Anterior cingulate cortex (tissue), 58 donors: ENCODE measurements at places on chromosomes 5 and 9.

DNA sequence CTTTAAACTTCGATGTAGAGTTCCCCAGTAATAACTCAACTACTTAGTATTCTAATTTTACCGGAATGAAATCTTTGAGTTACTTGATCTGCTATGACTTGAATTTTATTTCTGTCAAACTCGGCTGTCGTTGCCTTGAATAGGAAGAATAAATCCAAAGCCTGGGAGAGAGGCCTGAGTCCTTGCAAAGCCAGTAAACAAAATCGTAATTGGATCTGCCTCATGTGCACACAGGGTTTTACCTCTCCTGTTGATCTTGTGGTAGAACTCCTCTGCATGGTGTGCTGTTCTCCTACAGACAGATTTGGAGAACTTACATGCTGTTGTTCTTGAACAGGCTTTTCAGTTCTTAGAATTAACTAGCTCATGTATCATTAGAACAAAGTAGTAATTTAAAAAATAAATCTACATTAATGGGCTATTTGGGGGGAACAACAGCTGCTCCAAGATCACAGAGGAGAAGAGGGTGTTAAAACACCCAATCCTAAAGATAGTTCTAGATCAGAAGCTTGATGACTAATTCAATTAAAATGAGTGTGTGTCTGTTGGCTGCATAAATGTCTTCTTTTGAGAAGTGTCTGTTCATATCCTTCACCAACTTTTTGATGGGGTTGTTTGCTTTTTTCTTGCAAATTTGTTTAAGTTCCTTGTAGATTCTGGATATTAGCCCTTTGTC is 28.9 kb downstream of the HSPB3 start:
- no peak for DNase-seq

- DNase-seq = no peak
Measured at GRCh38 chr5:150836703-150837102, 9.6 kb upstream of the IRGM start.

GRCh38 chr5:124891179-124891578 is 144.7 kb upstream of the ZNF608 start:
- DNase-seq = no peak

DNA sequence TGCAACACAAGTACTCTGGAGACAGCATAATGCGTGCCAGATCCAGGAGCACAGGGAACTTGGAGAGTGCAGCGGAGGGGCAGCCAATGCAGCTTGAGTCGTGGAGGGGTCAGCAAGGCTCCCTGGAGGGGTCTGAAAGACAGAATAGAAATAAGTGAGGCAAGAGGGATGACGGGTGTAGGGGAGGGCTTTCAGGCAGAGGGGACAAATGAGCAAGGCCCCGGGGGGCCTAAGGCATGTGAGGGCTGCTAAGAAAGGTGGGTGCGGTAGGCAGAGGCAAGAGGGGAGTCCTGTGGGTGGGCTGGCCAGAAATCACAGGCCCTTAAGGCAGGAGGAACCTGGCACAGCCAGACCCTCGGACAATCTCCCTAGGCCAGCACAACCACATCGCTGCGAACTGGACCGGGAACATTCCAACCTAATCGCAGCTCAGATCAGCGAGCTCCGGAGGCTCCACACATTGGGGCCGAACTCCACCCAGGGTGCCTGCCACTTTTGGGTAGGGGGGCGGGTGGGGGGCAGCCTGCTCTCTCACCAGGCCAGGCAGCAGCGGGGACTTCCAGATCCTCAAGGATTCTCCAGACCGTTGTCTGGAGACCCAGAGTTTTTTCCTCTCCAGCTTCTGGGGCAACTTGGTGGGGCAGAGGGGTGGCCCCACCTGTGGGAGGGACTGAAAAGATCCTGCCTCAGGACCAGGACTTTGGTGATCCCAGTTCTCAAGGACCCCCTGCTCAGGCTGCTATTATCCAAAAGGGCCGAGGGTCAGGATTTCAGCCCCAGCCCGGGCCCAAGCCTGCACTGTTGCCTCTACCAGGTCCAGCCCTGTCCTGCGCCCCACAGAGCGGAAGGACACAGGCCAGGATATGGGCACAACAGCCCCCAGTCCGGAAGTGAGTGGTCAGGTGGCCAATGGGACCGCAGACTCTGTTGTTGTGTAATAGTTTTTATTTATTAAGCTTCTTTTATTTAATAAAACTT is 22.7 kb upstream of the CYSTM1 start:
- DNase-seq = no peak

DNA sequence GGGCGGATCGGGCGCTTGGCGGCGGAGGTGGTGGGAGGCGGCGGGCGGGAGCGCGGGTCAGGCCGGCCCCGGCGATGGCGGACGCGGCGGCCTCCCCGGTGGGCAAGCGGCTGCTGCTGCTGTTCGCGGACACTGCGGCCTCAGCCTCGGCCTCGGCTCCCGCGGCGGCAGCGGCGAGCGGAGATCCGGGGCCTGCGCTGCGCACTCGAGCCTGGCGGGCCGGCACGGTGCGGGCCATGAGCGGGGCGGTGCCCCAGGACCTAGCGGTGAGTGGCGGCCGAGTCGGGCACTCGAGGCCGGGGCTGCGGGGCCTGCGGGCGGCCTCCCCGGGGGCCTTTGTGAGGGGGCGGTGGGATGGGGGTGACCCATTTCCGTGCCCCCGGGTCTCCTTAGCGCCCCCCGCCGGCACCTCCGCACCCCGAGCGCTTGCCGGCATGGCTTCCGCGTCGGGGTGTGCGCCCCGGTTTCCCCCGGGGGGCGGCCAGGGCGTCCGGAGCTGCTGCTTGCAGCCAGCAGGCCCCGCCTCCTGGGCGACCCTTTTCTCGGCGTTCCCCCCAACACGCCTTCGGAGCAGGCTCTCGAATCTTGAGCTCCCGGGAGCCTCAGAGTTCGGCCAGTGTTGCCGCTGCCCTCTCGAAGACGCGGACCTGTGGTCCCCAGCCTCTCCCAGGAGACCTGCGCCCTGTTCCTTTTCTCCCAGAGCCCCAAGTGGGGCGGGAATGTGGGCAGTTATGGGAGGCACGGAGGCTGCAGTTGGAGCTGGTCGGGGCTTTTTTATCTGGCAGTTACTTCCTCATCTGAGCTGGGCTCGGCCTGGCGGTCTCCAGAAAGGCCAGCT is 456 bp downstream of the KDM3B start:
- peak; percentile 75 for DNase-seq

DNA sequence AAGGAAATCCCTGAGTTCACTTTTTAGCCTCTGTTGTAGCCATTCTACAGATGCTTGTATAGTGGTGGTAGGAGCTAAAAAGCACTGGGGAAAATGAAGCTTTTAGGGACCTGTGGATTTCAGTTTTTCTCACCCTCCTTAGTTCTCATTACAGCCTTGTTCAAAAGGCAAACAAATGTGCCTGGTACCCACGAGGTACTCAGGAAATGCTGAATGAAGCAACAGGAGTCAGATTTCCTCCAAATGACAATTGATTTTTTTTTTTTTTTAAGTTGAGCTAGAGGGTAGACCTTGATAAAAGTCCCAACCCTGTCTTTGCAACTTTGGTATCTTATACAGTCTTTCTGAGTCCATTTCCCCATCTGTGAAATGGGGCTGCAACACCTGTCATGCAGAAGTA is 21.3 kb upstream of the TMOD1 start:
- no peak for DNase-seq

DNA sequence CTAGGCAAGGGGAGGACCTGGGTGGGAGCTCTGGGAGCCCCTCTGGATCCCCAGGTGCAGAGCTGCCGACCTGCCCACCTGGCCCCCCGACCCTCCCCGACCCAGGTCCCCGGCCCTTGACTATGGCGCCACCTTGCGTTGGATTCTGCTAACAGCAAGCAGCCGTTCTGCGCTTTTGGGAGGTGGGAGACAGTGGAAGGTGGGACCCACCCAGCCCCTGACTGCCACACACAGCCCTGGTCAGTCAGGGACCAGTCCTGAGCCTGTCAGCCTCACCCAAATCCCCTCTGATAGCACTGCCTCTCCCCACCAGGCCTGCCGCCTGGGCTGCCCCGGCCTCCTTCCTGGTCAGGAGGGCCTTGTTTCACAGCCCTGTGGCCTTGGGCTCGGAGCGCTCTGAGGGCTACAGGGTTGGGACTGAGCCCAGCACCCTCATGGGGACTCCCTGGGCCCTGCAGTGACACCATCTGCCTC is 77.9 kb downstream of the HMCN2 start:
- DNase-seq = no peak

DNA sequence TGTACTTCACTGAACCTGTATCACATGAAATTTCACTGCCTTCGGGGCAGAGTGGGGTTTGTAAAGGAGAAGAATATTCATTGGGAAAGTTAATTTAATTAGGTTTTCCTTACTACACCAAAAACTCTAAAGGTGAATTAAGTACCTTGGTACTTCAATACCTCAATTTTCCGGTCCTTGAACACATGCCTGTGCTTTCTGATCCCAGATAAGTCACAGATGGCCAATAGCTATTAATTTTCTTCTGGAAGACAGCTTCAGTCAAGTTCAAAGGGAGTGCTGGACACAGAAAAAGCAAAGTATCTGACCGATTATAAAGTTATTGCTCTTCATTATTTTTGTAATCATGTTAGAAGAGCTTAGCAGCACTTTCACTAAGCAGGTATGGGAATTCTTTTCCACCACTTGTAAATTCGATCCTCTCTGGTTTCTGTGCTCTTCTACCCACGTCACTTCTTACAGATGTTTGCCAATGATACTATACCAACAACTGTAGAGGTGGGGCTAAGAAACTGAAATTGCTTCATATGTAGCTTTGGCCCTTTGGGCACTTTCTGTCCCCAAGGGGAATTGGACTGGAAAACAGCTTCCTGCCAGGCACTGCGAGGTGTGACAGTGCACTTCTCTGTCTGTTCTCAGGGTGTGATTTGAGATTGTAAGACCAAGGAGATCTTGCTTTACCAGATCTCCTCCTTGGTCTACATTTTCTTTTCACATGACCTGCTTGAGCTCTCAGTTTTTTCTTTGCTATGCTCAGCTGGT is 164.0 kb downstream of the CCDC192 start:
- no peak for DNase-seq

DNA sequence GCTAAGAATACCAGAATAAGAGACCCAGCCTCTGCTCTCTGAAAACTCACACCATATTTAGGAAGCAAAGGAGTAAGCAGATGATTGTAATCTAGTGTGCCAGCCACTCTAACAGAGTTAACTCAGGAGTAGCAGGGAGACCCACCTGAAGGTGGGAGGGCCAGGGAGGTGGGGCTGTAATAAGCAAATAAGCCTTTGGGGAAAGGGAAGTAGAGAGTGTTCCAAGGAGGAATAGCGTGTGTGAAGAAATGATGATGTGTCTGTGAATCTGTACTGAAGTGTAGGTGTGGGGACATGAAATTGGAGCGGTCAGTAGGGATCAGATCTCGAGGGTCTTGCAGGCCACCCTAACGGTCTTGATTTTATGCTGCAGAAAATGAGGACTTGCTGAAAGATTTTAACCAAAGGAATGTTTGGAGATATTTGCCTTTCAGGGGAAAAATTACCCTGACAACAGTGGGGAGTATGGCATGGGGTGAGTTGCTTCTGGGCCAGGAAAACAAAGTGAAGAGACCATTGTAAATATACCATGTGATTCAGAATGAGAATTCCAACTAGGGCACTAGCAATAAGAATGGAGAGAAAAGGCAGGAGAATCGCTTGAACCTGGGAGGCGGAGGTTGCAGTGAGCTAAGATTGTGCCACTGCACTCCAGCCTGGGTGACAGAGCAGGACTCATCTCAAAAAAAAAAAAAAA is 44.1 kb upstream of the FSD1L start:
- no peak for DNase-seq

DNA sequence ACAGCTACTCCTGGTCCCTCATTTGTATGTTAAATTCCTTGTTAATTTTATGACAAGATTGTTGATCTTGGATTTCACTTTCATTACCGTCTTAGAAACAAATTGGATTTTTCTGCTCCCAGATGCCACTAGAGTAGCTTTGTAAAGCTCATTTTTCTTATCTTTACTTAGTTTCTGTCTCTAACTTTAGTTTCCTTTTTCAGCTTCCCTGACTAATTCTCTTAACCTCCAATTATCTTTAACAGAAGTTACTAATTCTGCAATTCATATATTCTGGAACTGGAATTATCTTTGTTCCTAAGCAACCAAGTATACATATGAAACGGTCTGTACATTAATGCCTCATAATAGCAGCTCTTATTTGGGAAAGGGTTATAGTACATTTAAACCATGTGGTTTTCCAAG is 16.7 kb downstream of the ITGA1 start:
- no peak for DNase-seq

DNA sequence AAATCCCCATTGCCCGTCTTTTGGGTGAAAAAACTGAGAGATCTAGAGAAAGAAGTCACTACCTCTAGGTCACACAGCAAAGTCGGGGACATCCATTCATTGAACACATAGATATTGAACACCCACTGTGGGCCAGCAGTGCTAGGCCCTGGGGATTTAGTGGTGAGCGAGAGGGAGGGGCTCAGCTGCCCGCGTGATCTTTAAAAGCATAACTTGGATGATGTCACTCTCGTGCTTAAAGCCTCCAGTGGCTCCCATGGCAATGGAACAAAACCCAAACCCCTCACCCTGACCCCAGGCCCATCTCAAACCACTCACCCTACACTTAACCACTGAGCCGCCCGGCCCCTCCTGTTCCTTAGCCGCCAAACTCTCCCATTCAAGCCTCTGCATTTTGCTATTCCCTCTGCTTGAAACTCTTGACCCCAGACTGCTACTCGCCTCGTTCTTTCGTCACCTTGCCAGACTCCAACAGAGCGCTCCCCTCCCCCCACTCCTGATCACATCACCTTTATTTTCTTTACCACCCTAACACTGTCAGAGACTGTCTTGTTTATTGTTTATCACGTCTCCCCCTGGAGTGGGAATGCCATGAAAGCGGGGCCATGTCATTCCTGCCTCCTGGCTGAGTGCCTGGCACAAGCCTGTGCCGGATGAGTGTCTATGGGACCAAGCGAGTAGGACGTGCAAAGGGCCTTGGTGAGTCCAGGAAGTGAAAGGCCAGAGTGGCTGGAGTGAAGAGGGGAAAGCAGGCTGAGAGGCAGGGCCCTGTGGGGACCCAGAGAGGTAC is 710 bp upstream of the PIP5KL1 start:
- DNase-seq = no peak

GRCh38 chr5:175772747-175773533 is 98.4 kb upstream of the CPLX2 start:
- DNase-seq = no peak

DNA sequence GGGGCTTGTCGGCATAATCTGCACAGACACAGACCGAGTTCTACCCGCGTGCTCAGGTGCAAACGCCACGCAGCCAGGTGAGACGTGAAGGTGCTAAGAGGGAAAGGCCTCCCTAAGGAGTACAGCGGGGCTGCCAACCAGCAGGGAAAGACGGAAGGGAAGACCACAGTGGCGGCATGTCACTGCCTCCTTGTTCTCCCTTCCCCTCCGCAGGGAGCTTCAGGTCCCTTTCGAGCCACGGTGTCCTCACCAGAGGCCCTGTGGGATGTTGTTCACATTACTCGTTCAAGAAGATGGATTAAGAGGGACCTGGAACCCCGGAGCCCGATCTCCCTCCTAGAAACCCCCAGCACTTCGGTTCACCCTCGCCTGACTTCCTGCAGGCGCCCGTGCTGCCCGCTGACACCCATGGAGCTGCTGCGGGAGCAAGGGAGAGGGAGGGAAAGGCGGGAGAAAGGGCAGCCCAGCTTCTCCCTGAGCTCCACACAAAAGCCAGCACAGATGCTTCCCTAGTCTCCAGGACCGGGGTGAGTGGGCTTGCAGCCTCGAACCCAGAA is 686 bp downstream of the BRD9 start:
- no peak for DNase-seq

- DNase-seq = peak; percentile 88
Measured at GRCh38 chr5:134526483-134527155, 1.1 kb downstream of the JADE2 start.
